ENCODE measurements at places on chromosomes 7 and 10. TPM values are rescaled to one million over a fixed set of nuclear protein-coding genes. Genes with fewer than 3 reads are reported as not detected.

MET gene
- 93.6 TPM for total RNA-seq

TRIM4 gene
- total RNA-seq: 40.1 TPM

SYT15 gene
- not detected for total RNA-seq

HYAL4 gene
- under 0.01 TPM for total RNA-seq

KIAA1217 gene
- 7.7 TPM for total RNA-seq

HABP2 gene
- total RNA-seq: not detected

TBC1D12 gene
- 11.6 TPM for total RNA-seq

Measured in tracheal epithelial cell (primary cell).